Naive thymus-derived CD8-positive, alpha-beta T cell (primary cell): ENCODE measurements at places on chromosomes 5 and 9.

- DNase-seq, result peak; percentile 52
These were observed 41.8 kb upstream of the KDM4C start for GRCh38 chr9:6715755-6716643.

- no peak for DNase-seq
These were observed at the start of gene SMIM32 for GRCh38 chr5:136192526-136193321. TSS of gene SMIM32 (minus strand) at chr5:136193162. CDS start at chr5:136192524, 638 bp downstream.

DNA sequence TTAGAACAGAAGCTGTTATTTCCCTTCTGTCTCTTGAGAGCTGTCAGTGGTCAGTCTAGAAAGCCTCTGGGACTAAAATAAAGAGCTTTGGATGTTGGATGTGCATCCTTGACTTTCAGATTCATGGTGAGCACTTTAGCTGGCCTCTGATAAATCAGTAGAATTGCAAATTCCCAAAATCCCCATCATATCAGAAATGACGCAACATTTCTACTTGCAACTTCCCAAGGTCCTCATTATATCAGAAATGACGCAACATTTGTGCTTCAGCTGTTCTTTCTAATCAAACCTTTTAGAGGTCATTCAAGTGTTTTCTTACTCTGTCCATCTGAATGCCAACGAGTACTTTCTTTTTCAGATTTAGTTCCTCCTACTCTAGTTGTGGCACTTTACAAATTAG, 167.3 kb upstream of the MOCS2 start:
- DNase-seq, result no peak

GRCh38 chr9:114276908-114277821, 45.7 kb upstream of the ORM1 start:
- no peak for DNase-seq

DNA sequence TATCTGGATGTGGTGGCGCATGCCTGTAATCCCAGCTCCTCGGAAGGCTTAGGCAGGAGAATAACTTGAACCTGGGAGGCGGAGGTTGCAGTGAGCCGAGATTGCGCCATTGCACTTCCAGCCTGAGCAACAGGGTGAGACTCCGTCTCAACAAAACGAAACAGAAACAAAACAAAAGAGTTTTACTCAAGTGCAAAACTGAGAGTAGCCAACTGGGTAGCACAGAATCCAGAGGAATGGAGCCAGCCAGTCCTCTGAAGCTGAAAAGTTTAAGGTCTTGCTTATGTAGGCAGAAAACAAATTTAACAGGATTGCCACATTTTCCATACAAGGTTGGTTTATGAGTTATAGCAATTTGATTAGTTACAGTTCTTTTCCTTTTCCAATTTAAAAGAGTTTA, 32.0 kb downstream of the SPIN1 start:
- DNase-seq, result no peak

DNA sequence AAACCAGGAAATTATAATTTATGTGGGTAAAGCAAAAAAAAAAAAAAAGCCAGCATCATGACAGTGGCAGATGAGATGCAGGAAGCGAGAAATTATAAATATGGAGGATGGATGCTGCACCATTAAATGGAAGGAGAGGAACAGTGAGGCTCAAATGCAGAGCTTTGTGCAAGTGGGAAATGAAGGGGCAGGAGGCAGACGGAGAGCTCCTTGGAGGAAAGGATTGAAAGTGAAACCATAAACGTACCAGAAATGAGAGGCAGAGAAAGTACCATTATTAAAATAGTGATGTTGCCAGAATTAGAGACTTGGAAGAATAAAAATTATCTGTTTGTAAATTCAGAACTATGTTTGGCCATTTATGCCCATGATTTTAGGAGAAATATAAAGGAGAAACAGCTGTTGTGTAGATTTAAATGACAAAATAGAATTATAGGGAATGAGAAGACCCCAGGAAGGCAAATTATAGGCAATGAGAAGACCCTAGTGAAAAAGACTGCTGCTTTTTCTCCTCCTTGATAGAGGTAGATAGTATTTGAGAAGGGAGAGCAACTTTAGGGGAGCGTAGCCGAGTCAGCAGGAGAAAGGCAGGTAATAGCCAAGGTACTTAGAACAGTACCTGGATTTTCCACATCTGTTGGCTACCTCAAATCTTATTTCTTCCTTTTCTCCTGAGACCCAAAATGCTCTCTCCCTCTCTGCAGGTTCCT, 341.0 kb upstream of the CD180 start:
- no peak for DNase-seq

DNA sequence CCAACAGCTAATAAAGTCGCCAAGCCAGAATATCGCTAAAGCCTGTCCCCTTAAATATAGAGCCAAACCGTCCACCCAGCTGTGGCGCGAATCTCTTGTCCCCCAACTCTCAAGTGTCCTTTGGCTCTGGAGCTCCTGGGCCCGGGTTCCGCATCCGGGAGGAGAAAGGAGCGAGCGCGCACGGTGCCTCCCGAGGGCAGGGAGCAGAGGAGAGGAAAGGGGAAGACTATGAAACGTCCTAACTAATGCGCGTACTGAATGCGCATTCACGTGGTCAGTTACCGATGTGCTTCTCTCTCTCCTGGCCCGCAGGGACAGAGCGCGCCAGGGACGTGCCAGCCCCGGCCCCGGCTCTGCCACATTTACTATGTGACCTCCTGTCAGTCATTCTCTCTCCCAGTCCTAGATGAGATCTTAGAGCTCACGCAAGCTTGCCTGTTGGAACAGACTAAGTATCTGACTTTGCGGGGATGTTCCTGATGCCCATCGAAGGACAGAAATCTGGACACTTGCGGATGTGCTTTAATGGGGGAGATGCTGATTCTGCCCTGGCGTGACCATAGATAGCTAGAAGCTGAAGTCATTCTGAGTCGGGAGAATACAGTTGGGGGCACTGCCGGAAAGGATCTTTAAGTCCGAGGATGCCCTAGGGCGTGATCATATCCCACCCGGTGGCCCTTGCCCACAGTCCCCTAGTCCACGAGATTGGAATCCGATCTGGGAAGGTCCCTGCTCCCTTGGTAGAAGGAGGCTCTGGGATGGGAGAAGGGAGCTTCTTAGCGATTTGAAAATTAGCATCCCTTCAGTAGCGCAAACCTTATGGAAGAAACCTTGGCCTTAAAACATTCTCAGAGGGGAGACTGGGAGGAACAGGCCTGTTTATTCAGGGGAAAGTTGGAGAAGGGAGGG, 5.7 kb upstream of the EBF1 start:
- DNase-seq, result no peak

DNA sequence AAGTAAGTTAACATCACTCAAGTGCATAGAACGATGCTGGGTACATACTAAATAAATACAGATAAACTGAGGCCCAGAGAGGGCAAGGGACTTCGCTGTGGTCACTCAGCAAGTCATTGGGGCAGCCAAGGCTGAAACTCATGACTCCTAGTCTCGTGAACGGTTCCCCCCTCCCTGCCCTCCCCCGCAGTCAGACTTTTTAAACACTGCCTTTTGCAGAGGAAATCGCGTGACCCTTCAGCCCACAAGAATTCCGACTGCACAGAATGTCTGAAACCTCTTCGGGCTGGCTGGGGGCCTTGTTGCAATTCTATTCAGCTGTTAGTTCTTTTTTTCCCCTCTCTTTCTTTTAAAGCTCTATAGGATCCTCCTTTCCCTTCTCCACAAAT, 28.1 kb downstream of the NEK6 start:
- DNase-seq, result no peak

- no peak for DNase-seq
These were observed 8.2 kb downstream of the ABL1 start for GRCh38 chr9:130843049-130843908.

DNA sequence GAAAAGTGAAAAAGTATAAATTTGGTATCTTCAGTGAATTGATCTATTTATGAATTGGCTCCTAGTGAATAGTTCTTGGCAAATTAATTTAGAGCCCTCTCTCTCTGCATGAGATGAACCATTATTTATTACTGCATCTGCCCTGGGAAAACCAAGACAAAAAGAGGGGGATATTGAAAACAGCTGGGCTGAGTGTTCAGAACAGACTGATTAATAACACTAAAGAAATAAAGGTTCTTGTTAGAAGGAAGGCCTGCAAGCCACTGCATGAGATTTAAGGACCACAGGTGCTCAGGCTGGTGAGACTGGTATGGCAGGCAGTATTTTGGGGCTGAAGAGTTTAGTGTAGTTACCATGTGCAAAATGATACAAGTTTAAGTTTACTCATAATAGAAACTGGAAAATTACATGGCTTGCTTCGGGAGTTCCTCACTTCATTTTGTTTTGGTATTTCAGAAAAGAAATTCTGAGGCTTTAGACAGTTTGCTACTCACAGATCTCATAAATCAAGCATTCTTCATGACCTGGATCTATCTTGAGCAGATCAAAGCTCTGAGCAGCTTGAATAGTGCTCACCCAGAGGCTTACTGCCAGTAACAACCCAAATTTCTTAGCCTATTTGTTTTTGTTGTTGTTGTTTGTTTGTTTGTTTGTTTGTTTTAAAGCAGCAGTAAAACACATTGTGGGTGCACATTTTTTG, 56.1 kb downstream of the KIAA1958 start:
- no peak for DNase-seq

DNA sequence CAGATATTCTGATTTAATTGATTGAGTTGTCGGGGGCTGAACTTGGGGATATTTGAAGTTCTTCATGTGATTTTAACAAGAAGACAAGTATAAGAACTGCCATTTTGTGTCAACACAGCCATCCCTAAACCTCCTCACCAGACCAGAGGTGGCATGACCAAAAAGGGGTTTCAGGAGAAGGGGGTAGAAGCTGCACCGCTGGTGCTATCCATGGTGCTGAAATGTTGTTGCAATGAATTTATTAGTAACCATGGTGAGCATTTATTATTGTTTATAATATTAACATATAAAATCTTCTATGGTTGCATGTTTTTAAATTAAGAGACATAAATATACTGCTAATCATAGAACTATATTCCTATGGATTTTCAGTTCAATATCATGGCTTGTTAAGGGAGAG, 72.3 kb downstream of the GNA14 start:
- no peak for DNase-seq

- no peak for DNase-seq
These were observed 79.8 kb downstream of the KLF4 start for GRCh38 chr9:107409581-107410389.

DNA sequence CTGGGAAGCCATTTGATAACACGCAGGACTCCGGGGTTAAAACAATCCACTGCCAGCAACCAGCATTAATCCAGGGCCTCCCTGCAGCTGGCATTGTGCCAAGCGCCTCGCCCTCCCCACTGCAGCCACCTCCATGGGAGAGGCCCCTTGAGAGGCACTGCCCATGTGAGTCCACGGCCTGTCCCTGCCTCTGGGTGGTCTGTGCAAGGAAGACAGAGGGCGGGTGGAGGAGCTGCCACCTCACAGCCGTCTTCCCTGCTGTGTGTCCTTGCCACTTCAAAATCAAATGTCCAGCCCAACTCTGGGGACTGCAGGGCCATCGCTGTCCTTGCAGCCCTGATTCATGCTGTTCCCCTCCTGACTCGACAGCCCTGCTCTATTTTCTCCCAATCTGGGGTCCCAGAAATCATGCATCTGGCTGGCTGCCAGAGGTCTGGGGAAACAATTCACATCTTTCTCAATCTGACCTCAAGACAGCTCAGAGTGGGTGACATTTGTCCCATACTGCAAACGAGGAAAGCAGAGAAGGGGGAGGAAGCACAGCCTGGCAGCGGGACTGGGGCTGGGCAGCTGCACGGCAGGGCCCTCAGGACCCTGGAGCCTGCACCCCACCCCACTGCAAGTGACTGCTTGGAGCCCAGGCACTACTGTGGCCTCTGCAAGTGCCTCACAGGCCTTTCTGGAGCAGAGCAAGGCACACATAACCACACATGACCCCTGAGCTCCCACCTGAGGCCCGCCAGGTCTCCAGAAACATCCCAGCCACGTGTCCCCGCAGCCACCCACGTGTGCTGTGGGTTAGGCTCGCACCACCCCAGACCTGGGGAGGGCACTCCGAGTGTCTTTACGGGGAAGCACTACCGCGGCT, 15.7 kb downstream of the BRD3OS start:
- no peak for DNase-seq

DNA sequence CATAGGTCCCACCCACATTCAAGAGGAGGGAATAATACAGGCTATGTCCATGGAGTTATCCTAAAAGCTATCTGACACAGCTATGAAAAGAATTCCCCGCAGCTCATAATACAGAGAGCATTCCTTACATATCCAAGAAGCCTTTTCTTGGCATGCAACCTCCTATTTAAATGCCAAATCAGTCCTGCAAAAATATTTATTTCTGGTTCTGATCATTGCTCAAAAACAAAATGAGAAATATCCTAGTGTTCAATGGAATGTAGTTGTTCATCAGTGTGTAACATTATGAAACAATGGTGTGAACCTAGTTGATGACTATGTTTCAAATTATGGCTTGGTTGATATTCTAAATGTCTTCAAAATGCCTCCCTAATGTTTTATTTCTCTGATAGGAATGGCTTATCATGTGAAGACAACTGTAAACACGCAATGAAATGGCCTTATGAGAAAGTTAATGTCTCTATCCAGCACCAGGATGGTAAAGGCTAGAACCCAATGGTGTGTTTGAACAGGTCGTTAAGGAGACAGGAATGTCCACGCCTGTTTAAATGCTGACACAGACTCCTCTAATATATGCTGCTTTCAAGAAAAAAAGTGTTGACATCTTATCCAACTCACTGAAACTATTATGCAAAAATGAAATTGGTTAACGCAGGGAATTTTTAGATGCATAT, 126.7 kb upstream of the CDH6 start:
- DNase-seq, result no peak

DNA sequence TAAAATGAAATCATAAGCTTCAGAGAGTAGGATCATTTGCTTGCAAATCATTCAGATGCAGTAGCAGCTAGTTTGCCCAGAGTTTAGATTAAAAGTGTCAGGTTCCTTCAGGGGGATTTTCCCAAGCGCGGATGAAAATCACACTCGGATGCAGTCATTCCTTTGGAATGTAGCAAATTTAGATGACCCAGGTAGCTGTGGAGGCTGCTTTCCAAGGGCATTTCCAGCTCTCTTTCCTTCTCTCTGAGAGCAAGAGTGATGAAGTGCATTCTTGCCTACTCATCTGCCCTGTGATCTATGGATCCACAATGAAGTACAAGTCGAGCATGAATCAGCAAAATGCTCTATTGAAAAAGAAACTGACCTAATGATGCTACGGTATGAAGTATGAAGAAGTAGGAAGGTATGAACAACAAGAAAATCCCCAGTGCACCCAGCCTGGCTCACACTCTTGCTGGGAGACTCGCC, 200.2 kb downstream of the PLK2 start:
- no peak for DNase-seq

DNA sequence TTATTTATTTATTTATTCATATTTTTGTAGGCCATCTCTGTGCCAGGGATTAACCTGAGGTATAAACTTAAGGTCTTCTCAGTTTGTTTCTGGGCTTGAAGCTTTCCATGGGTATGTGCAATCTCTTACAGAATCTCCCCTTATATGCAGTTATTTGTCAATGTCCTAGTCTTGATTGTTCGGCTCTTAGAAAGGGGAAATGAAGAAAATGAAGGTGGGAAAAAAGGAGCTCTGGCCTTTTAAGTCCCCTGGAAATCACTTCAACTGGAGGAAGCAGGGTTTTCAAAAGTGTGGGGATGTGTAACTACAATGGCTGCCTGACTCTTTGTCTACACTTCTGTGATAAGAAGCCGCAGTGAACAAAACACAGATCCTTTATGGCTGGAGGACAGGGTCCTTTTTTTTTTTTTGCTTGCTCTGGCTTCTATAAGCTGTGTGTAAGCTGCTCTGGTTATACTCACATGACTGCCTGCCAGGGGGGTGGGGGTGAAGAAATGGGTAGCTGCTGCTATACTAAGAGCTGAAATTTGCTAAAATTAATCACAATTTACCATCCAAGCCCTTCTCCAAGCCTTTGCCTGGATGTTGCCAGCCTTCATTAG, 33.7 kb downstream of the CENPP start:
- DNase-seq, result no peak
